ENCODE measurements at places on chromosomes 7 and 10.

GRCh38 chr10:43421201-43421507, 12.2 kb upstream of the HNRNPF start:
- no peak for DNase-seq

DNA sequence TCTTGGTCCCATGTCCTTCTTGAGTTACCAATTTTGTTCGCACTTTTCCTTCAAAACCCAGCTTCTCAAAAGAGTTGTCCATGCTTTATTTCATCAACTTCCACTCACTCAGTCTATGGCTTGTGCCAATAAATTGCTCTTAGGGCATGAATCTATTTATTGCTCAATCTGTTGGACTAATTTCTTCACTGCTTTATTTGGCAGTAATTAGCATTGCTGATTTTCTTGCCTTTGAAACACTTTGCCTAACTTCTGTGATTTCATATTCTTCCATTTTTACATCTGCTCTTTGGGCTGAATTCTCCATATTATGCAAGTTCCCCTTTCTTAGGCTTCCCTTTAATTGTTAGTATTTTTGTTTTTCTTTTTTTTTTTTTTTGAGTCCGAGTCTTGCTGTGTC, 16.8 kb downstream of the DLD start:
- DNase-seq = no peak

DNA sequence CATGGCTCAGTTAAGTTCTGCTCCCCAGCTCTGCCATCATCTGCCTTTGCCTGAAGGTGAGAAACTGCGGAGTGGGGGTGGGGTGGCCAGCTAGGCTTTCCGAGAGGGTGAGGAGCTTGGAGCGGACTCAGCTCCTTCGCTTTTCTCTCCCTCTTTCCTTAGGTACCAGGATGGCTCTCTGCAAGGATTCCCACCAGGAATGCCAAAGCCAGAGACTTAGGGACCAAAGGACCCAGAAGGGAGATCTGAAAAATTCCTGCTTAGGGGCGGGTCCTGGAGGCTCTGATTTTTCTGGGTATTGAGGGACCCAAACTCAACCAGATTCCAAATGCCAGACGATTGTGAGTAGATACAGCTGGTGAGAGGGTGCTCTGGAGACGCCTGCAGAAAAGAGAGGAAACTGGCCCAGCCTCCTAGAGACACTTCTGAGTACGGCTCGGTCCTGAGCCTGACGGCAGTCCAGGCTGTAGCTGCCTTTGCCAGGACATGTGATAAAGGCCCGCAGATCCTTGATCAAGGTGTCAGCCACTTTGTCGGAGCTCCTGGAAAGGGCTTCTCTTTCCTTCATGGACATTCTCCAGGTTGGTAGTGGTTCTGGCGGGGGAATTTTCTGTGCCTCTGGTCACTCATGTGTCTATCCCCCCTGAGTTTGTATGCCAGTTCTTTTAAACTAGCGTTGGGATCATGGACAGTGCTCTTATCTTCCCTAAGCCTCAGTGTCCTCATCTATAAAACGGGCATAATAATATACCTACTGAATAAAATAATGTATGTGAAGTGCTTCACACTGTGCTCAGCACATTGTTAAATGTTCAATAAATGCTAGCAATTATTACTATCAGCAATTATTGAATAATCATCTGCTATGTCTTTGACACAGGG, 42.5 kb upstream of the BTRC start:
- peak; percentile 52 for DNase-seq

GRCh38 chr10:125482637-125483036, 200.3 kb downstream of the TEX36 start:
- DNase-seq = no peak

DNA sequence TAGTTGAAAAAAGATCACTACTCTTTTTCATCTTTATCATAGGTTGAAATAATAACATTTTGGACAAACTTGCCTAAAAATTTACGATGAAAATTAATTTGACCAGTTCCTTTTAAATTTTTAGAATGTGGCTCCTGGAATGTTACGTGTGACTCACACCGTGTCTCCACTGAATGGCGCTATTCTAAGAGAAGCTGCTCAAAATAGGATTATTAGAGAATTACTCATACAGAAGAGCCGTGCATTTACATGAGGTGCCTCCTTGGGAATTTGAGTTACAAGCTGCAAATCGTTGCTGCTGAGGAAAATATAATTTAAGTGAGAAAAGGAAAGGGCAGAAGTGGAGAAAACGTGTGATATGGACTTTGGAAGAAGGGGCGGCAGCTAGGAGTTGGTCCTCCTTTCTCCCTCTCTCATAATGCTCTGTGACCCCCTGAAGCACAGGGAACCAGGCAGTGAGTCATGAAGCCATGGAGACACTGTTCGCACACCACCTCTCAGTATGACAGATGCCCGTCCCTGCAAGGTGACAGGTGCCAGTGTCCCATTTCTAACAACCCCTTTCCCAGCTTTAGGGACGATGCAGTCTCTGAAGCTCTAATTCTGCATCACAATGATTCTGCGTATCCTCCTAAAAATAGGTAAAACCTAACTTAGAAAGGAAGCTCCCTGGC, 323.2 kb upstream of the COBL start:
- DNase-seq = no peak

All from ureter (tissue), 1 donor.